ENCODE measurements at places on chromosomes 6 and 20. TPM values are rescaled to one million over a fixed set of nuclear protein-coding genes. Genes with fewer than 3 reads are reported as not detected.

Gene AVP
- total RNA-seq, result not detected

Gene KHDRBS2
- 3.0 TPM for total RNA-seq

Gene MYB
- total RNA-seq, result 47.0 TPM

Gene LY6G6F
- total RNA-seq, result not detected

All from Peyer's patch (tissue), 4 donors.